ENCODE measurements at places on chromosomes 6 and 20. TPM values are rescaled to one million over a fixed set of nuclear protein-coding genes. Genes with fewer than 3 reads are reported as not detected.

DNA sequence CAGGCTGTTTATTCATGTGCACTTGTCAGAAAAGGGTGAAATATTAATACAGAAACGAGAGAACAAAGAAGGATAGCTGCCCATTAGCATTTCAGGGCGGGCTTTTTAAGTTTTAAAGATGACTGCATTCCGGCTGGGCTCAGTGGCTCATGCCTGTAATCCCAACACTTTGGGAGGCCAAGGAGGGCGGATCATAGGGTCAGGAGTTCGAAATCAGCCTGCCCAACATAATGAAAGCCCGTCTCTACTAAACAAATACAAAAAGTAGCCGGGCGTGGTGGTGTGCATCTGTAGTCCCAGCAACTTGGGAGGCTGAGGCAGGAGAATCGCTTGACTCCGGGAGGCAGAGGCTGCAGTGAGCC, 130.5 kb downstream of the HFE start:
- no peak for DNase-seq

Gene LGSN
- 0.76 TPM for total RNA-seq

- DNase-seq: no peak
Measured at GRCh38 chr6:168709390-168709789, 268.4 kb downstream of the SMOC2 start.

DNA sequence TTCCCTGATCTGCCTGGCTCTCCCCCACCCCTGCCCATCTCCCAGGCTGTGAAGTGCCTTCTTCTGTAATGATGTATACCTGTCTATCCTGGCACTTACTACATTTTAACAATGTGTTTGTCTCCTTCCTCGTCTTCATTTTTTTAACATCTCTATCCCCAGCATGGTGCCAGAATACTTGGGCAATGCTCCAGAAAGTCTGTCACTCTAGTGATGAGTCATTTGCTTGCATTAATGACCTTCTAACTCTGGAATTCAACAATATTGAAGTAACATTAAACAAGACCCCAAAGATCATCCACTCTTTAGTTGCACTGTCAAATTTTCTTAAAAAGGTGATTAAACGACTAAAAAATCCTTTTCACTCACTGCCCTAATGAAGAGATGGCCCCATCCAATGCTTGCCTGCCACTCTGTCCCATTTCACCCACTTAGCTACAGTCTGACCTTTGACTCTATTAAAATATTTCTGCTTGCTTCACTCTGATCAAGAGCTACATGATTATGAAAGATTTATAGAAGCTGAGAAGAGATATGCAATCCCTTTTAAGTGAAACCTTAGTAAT, 7.7 kb upstream of the KLHL31 start:
- no peak for DNase-seq

Gene GDAP1L1
- total RNA-seq: not detected

Data from OCI-LY7 (cell line).